Psoas muscle (tissue), 8 donors: ENCODE measurements at places on chromosomes 13 and 19. TPM values are rescaled to one million over a fixed set of nuclear protein-coding genes. Genes with fewer than 3 reads are reported as not detected.

DNA sequence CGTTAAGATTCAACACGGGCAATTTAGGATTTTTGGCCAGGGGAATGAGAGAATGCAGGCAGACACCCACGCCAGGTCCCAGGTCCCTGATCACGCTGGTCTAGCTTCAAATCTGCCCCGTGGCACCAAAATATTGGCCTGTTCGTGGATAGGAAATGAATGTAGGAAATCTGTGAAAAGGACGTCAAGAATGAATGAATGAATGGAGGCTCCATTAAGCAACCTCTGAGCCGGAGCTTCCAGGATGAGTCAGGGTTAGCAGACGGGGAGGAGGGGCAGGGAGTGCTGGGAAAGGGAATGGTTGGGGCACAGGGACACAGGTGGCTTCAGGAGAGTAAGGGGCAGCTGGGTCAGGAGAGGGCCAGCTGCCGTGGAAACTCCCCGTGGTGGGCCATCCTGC lies 4.2 kb downstream of the SULT2B1 start:
- H3K27ac ChIP-seq, result no peak overlapping the region
- no peaks in the 10 kb centered on the region for H3K36me3 ChIP-seq
- H3K4me1 ChIP-seq, result no peaks in the 10 kb centered on the region
- no peak overlapping the region for H3K4me3 ChIP-seq
- DNase-seq, result no peak

GRCh38 chr13:112624040-112624439 lies 36.1 kb upstream of the TUBGCP3 start:
- no peak for DNase-seq
- H3K4me1 ChIP-seq, result no peaks in the 10 kb centered on the region
- H3K27ac ChIP-seq, result no peak overlapping the region
- H3K36me3 ChIP-seq, result no peaks in the 10 kb centered on the region
- H3K4me3 ChIP-seq, result no peak overlapping the region

DNA sequence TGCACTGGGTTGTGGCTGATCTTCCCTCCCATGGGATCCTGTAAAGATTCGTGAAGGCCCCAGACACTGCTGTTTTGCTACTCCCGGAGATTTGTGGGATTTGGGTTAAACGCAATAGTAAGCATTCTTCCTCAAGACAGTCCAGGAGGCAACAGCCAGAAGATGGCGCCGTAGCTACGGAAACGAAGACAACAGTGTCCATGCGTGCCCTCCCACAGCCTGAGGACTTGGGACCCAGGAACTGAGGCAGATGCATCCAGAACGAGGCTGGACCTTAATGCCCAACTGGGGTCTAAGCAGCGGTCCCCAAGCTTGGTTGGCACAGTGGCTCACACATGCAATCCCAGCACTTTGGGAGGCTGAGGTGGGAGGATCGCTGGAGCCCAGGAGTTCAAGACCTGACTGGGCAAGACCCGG lies 57.6 kb upstream of the ZNF507 start:
- no peaks in the 10 kb centered on the region for H3K27me3 ChIP-seq
- H3K27ac ChIP-seq, result no peak overlapping the region
- H3K4me3 ChIP-seq, result no peak overlapping the region
- peak; percentile 67 for DNase-seq

Gene PCDH17
- 0.71 TPM for total RNA-seq

DNA sequence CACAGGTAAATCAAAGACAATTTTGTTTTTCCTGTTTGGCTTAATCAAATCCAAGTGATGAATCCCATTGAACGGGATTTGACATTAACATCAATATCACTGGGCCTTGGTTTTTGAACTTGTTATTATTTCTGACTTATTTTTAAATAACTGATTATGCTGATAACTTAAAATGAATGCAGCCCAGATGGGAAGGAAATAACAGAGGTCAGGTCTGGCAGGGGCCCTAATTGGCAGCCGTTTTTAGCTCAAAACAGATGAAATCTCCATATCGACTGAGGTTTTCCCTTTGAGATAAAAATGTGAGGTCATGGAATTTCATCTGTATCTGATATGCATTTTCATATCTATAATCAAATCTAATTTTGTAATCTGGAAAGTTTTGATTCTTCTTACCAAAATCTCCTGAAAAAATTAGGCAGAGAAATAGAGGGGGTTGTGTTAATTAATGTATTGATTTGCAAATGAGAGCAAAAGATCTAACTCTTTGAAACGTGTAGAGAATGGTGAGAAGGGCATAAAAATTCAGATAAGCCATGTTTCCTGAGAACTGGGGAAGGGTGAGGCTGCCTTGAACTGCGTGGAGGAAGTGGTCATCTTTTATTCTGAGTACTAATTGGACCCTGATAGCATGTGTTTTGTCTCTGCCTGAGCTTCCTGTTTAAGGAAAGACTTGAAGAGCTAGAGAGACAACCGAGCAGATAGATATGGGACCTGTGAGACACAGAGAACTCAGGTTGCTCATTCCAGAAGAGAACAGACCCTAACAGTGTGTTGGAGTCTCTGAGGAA lies 98.2 kb upstream of the C1QTNF9B start:
- H3K36me3 ChIP-seq, result no peaks in the 10 kb centered on the region
- H3K27me3 ChIP-seq, result no peaks in the 10 kb centered on the region
- DNase-seq, result no peak
- H3K4me1 ChIP-seq, result no peaks in the 10 kb centered on the region
- H3K27ac ChIP-seq, result no peak overlapping the region

DNA sequence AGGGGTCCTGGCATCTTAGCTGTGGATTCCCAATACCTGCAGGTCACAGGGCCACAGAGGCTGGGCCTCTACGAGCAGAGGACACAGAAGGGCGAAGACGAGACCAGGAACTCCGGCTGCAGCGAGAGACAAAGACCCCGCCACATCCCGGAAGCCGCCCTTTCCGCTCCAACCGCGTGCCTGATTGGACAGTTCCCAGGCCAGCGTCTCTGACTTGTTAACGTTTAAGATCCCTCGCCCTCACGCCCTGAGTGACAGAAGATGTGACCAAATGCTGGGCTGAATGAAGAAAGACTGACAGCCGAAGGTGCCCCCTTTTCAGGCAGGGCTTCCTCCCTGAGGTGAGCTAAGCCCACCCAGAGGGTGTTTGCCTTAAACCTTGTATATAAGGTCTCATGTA lies at the start of gene ZNF98:
TSS of gene ZNF98 (minus strand) at position 136 of the 400 bp plus-strand sequence. CDS start at position 14, 122 bp downstream.
- peak; percentile 62 for DNase-seq
- H3K27me3 ChIP-seq, result no peaks in the 10 kb centered on the region
- no peaks in the 10 kb centered on the region for H3K4me1 ChIP-seq
- no peak within 1 kb of the TSS for H3K4me3 ChIP-seq
- no peaks in the 10 kb centered on the region for H3K36me3 ChIP-seq
- H3K27ac ChIP-seq, result no peak within 1 kb of the TSS

Gene CRX
- not detected for total RNA-seq

GRCh38 chr13:69641773-69642172 lies 465.9 kb upstream of the ATXN8OS start:
- no peaks in the 10 kb centered on the region for H3K36me3 ChIP-seq
- H3K27me3 ChIP-seq, result no peaks in the 10 kb centered on the region
- no peak overlapping the region for H3K4me3 ChIP-seq
- H3K27ac ChIP-seq, result no peak overlapping the region
- no peaks in the 10 kb centered on the region for H3K4me1 ChIP-seq
- DNase-seq, result no peak

- no peaks in the 10 kb centered on the region for H3K27me3 ChIP-seq
- H3K4me3 ChIP-seq, result peak overlapping the region; percentile 81
- H3K27ac ChIP-seq, result peak overlapping the region; percentile 93
Observed at GRCh38 chr19:36215276-36216123, 594 bp downstream of the ZNF146 start.

- no peak for DNase-seq
- H3K4me1 ChIP-seq, result no peaks in the 10 kb centered on the region
- H3K27me3 ChIP-seq, result no peaks in the 10 kb centered on the region
- no peak overlapping the region for H3K4me3 ChIP-seq
Observed at GRCh38 chr13:107743100-107743499, 472.2 kb downstream of the LIG4 start.

Gene CD70
- total RNA-seq, result not detected

DNA sequence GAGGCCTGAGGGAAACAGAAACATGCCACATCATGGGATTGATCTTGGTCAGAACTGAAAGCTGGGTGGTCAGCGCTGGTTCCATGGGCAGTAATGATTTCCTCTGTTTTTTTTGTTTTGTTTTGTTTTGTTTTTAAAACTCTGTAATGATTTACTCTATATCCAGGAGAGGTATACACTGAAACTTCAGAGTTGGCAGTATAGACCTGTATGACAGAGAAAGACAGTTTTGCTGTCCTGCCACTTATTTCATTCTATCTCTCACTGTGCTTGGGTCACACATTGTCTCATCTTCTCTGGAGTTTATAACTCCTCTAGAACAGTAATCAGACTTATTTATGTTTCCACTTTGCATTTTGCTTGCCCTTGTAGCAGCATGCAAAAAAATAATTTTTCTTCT lies 105.1 kb upstream of the SLITRK1 start:
- no peak for DNase-seq
- no peaks in the 10 kb centered on the region for H3K36me3 ChIP-seq
- H3K4me3 ChIP-seq, result no peak overlapping the region
- H3K4me1 ChIP-seq, result no peaks in the 10 kb centered on the region

- H3K27me3 ChIP-seq, result no peaks in the 10 kb centered on the region
- no peaks in the 10 kb centered on the region for H3K4me1 ChIP-seq
- H3K4me3 ChIP-seq, result no peak overlapping the region
- DNase-seq, result no peak
- peak overlapping the region; percentile 53 for H3K27ac ChIP-seq
Observed at GRCh38 chr13:102089722-102090121, 312.1 kb downstream of the FGF14 start.

DNA sequence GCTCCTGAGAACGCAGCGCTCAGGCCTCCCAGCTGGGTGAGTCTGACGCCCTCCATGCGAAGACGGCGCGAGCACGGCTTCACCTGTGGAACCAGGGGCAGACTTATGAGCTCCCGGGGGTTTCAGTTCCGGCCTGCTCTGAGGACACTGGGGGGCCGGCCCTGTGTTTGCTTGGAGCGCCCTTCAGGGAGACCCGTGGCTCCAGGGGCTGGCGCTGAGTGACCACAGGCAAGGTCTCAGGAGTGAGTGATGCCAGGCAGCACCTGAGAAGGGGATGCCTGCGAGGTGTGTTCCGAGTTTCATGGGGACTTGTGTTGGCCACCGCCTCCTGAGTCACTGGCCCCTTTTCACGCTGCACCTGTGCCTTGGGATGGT lies 4.5 kb downstream of the MCF2L start:
- H3K36me3 ChIP-seq, result no peaks in the 10 kb centered on the region
- H3K4me1 ChIP-seq, result peaks cover 6% of the 10 kb centered on the region
- DNase-seq, result peak; percentile 37
- H3K27me3 ChIP-seq, result peaks cover 63% of the 10 kb centered on the region
- no peak overlapping the region for H3K27ac ChIP-seq

Gene PPP2R1A
- total RNA-seq, result 293 TPM

- H3K27me3 ChIP-seq, result no peaks in the 10 kb centered on the region
- H3K27ac ChIP-seq, result no peak overlapping the region
- peaks cover 8% of the 10 kb centered on the region for H3K4me1 ChIP-seq
- no peaks in the 10 kb centered on the region for H3K36me3 ChIP-seq
Observed at GRCh38 chr19:35013820-35014754, 14.0 kb downstream of the GRAMD1A start.

DNA sequence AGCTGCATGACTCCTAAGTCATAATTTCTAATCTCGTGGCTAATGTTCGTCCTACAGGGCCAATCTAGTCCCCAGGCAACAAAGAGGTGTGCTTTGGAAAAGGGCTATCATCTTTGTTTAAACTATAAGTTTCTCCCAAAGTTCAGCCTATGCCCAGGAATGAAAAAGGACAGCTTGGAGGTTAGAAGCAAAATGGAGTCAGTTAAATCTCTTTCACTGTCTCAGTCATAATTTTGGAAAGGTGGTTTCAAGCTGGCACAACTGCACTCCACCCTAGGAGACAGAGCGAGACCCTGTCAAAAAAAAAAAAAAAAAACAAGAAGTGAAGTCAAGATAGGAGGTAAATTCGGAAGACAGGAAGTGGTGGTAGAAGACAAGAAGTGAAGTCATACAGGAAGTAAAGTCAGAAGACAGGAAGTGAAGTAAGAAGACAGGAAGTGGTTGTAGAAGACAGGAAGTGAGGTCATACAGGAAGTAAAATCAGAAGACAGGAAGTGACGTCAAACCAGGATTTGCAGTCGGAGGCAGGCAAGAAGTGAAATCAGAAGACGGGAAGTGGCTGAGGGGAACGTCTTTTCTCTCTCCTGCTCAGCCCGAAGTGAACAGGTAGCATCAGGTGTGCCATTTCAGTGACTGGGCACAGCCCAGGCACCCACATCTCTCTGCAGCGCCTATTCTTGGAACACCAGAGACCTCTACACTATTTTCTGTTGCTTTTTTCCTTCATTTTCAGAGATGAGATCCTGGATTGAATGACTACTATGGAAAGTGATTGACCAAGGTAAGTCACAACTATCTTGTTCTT lies 32.2 kb downstream of the GP6 start:
- H3K27ac ChIP-seq, result no peak overlapping the region
- no peak for DNase-seq
- H3K36me3 ChIP-seq, result no peaks in the 10 kb centered on the region
- no peaks in the 10 kb centered on the region for H3K27me3 ChIP-seq

DNA sequence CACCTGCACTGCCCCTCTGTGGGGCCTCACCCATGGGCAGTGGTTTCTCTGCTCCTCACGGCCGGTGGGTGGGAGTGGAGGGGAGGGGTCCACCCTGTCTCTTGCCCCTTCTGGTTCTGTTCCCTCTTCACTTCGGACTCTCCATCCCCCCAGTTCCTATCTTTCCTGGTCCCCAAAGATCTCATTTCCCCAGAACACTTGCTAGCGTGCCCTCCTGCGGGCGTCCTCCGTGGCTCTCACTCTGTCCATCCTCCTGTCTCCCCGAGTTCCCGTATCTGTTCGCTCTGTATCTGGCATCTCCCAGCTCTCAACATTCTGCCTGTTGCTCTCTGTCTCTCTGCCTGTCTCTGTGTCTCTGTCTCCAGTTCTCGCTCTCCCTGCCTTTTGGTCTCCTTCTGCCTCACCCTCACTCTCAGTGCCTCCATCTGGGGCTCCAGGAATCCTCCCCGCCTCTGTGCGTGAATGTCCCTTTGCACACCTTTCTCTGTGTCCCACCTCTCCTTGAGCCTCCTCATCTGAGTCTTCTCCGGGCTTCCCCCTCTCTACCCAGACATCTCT lies 363 bp downstream of the SPIB start:
- H3K36me3 ChIP-seq, result no peaks in the 10 kb centered on the region
- H3K27me3 ChIP-seq, result peaks cover 9% of the 10 kb centered on the region
- peak overlapping the region; percentile 44 for H3K4me3 ChIP-seq
- DNase-seq, result no peak
- no peak overlapping the region for H3K27ac ChIP-seq

- DNase-seq, result no peak
- no peaks in the 10 kb centered on the region for H3K36me3 ChIP-seq
- no peaks in the 10 kb centered on the region for H3K27me3 ChIP-seq
- no peak overlapping the region for H3K4me3 ChIP-seq
- H3K4me1 ChIP-seq, result no peaks in the 10 kb centered on the region
- H3K27ac ChIP-seq, result no peak overlapping the region
Observed at GRCh38 chr13:64538711-64539110, 2691.4 kb downstream of the PCDH9 start.

Gene PLIN5
- total RNA-seq, result 141 TPM

Gene WDR88
- total RNA-seq, result not detected
